PC-9 (cell line): ENCODE measurements at places on chromosomes 1 and 21. TPM values are rescaled to one million over a fixed set of nuclear protein-coding genes. Genes with fewer than 3 reads are reported as not detected.

PROK1 gene
- not detected in 2 replicates for total RNA-seq

- no peak overlapping the region for H3K4me3 ChIP-seq
- H3K27ac ChIP-seq = no peak overlapping the region
- H3K27me3 ChIP-seq = no peaks in the 10 kb centered on the region
- H3K4me1 ChIP-seq = no peaks in the 10 kb centered on the region
- H3K36me3 ChIP-seq = no peaks in the 10 kb centered on the region
- DNase-seq = no peak
These were observed 242.3 kb downstream of the GPATCH2 start for GRCh38 chr1:217388522-217389065.

GRCh38 chr1:71843012-71843411 is 439.3 kb downstream of the NEGR1 start:
- no peak for DNase-seq
- H3K4me3 ChIP-seq = no peak overlapping the region
- H3K4me1 ChIP-seq = no peaks in the 10 kb centered on the region
- H3K36me3 ChIP-seq = no peaks in the 10 kb centered on the region

DNA sequence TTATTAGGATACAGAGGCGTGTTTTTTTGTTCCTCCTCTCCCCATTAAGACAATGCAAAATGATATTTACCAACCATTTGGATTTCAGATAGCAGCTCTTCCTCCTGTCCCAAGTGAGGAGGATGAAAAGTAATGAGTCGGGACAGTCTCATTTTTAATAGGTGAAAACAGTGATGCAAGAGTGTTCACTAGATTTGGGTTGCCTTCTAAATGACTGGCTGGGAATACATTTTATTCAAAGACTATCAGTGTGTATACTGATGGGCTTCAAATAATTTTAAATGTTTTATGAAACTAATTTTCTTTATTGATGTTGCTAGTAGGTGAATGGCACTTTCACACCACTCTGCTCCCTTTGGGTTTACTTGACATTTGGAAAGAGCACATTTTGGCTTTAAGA is 2.1 kb downstream of the RCOR3 start:
- H3K27ac ChIP-seq = peak overlapping the region; percentile 9; the same call in 1 of the 2 replicates
- no peak for DNase-seq
- H3K36me3 ChIP-seq = peaks cover 11% of the 10 kb centered on the region; the same call in 1 of the 2 replicates
- H3K4me1 ChIP-seq = peaks cover 20% of the 10 kb centered on the region

DLGAP3 gene
- total RNA-seq = not detected in 2 replicates

C2CD2 gene
- total RNA-seq = 26.8 and 27.9 TPM in 2 replicates

DNAI4 gene
- 8.2 and 12.6 TPM in 2 replicates for total RNA-seq

SPATA6 gene
- total RNA-seq = not detected in 2 replicates

GRCh38 chr1:115365738-115366137 is 27.7 kb upstream of the NGF start:
- H3K36me3 ChIP-seq = no peaks in the 10 kb centered on the region
- H3K4me3 ChIP-seq = no peak overlapping the region
- H3K27ac ChIP-seq = no peak overlapping the region

OLFM3 gene
- total RNA-seq = not detected in 2 replicates

GRCh38 chr21:33976082-33977016 is 60.7 kb upstream of the ATP5PO start:
- peak; percentile 75 for DNase-seq
- H3K27me3 ChIP-seq = no peaks in the 10 kb centered on the region
- no peaks in the 10 kb centered on the region for H3K36me3 ChIP-seq
- H3K27ac ChIP-seq = no peak overlapping the region

CR1 gene
- total RNA-seq = not detected in 2 replicates

- H3K4me3 ChIP-seq = no peak overlapping the region
- H3K4me1 ChIP-seq = no peaks in the 10 kb centered on the region
- H3K36me3 ChIP-seq = no peaks in the 10 kb centered on the region
- H3K27ac ChIP-seq = no peak overlapping the region
- DNase-seq = no peak
These were observed 13.1 kb downstream of the ECE1 start for GRCh38 chr1:21277180-21277579.

- H3K36me3 ChIP-seq = no peaks in the 10 kb centered on the region
- no peaks in the 10 kb centered on the region for H3K27me3 ChIP-seq
- H3K4me1 ChIP-seq = peaks cover 20% of the 10 kb centered on the region
- no peak overlapping the region for H3K4me3 ChIP-seq
- DNase-seq = no peak
These were observed 137.1 kb downstream of the PROX1 start for GRCh38 chr1:214124915-214125314.

DNA sequence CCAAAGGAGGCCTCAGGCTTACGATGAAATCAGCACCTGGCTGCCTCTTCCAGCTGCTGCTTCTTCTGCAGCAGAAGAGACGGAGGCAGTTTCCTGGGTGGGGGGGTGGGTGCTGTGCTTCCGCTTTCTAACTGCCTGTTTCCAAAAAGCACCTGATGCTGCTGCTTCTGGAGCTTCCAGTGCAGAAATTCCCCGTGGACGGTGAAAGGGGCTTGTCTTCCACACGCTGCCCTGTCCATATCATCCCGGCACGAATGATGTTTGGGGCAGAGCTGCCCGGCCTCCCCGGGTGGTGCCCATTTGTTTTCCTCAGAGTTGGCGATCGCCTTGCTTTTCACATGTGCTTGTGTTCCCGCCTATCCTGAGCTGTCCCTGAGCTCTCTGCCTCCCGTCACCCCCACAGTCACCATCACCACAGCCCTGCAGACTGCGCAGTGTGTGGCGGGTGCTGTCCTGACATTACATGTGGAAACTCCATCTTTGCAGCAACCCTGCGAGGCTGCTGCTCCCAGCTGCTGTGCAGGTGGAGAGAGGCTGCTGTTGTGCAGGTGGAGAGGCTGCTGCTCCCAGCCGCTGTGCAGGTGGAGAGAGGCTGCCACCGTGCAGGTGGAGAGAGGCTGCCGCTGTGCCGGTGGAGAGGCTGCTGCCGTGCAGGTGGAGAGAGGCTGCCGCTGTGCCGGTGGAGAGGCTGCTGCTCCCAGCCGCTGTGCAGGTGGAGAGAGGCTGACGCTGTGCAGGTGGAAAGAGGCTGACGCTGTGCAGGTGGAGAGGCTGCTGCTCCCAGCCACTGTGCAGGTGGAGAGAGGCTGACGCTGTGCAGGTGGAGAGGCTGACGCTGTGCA is 1.8 kb downstream of the TTLL10 start:
- H3K4me3 ChIP-seq = no peak overlapping the region
- H3K27ac ChIP-seq = no peak overlapping the region

GRCh38 chr1:245105815-245106410 is 48.9 kb upstream of the KIF26B start:
- H3K4me1 ChIP-seq = no peaks in the 10 kb centered on the region
- H3K27ac ChIP-seq = no peak overlapping the region
- no peak overlapping the region for H3K4me3 ChIP-seq
